ENCODE measurements at places on chromosomes 12 and 14.
A peak's percentile ranks its signal among the peaks of the same experiment; 100 is the strongest.

DNA sequence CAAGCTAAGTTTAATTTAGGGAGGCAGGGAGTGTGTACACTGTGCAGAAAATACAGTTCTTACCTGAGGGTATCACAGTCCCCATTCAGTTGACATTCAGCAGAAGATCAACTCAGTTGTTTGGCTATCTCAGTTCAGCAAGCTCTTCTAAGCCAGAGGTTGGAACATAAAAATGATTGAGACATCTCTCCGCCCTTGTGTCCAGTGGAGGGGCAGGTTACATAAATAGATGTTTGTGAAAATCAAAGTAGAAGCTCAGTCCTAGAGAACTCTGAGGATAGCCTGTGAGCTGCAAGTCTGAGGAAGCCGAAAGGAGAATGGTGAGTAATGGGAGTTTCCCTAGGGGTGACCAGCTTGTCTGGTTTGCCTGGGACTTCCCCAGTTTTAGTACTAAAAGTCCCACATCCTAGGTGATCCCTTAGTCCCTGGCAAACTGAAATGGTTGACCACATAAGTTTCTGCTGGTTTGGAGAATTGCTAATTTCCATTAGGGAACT, 251.4 kb upstream of the ATP2B1 start:
- DNase-seq, result peak; percentile 36

DNA sequence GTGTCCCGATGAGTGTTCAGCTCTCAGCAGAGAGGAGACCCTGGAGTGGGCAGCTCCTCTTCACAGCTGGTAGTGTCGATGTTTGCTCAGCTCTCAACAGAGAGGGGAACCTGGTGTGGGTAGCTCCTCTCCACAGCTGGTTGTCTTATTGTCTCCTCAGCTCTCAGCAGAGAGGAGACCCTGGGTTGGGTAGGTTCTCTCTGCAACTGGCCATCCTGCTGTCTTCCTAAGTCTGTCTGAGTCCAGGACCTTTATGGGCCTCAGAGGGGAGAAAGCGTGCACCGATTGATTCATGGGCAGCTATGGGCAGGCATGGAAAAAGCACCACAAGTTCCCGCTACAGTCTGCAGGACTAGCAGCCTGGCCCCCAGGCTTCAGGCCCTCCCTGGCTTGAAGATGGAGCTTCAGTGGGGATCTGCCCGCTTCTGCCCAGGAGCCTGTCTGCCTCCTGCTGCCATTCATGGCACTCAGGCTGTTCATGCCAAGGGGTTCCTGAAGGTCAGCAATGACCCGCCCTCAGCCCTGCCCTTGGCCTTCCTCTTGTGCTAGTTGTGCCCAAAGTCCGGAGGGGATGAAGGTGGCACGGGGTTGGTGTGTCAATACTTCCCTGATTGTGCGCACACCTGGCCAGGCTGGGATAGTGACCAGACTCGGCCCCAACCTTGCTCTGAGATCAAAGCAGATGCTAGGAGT, 224.2 kb downstream of the KCNC2 start:
- no peak for DNase-seq

DNA sequence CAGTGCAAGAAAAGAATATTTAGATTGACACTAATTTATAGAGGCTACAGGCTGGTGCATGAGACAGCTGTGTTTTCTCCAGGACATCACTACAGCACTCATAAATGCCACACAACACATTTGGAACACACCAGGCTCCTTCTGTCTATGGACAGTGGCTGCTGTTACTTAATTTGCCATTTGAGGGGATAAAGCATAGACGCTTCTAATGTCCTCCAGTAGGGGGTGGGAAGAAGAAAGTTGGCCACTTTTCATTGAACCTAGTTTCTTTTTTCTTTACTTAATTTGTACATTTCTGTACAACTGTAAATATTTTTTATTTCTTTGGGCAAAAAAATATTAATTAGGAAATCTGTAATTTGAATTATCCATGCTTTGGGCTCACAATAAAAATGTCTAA, 12.4 kb upstream of the RTN1 start:
- no peak for DNase-seq

GRCh38 chr14:76920331-76921087, 94.3 kb downstream of the LRRC74A start:
- DNase-seq, result no peak

GRCh38 chr14:54564868-54565784, 1.8 kb upstream of the SAMD4A start:
- peak; percentile 68 for DNase-seq

GRCh38 chr14:95662376-95663186, 23.6 kb upstream of the TCL1B start:
- DNase-seq, result no peak

DNA sequence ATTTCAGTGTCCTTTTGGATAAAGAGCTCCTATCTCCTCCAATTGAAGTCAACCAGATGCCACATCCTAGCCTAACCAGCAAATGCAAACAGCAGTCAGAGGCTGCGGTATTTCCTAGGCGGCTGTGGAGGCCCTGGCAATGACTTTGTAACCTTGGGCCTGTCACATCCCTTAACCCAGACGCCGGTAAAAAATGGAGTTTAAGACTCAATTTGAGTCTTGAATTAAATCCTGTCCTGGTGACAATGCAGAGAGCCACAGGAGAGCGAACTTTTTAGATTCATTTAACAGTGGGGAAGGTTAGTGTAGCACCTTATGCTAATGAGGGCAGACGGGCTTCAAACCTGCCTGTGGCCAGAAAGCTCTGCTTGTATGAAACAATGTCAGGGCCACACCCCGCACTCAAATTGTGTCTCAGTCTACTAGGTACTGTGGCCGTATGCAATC, 1.3 kb downstream of the C12orf75 start:
- peak; percentile 22 for DNase-seq

DNA sequence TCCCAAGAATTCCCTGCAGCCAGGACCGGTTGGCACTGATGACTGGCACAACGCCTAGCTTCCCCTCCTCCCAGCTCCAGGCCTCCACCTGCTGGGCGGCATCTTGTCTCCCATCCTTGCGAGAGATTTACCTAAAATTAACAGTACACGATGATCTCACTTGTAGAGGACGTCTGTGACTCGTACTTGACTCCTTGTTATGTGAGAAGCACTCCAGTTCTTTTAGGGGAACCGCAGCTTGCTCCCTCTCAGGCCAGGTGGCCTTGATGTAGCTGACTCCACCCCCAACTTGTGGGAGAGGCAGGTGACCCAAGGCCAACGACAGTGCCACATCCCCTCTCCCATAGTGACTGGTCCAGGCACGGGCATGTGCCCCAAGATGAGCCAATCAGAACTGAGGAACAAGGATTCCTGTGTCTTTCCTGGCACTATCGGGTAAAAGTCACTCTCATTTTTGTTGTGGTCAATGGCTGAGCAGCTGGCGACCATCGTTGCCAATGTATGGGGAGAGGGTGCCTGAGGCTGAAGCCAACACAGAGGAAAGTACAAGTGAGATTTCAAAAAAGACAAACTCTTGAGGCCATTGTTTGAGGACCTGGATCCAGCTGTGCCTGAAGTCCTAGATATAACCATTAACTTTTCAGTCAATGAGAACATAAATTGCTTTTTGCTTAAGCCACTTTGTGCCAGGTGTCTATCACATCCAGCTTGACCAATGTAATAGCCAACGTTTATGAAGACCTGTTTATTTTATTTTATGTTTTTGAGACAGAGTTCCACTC, 208.7 kb downstream of the RBM19 start:
- no peak for DNase-seq

DNA sequence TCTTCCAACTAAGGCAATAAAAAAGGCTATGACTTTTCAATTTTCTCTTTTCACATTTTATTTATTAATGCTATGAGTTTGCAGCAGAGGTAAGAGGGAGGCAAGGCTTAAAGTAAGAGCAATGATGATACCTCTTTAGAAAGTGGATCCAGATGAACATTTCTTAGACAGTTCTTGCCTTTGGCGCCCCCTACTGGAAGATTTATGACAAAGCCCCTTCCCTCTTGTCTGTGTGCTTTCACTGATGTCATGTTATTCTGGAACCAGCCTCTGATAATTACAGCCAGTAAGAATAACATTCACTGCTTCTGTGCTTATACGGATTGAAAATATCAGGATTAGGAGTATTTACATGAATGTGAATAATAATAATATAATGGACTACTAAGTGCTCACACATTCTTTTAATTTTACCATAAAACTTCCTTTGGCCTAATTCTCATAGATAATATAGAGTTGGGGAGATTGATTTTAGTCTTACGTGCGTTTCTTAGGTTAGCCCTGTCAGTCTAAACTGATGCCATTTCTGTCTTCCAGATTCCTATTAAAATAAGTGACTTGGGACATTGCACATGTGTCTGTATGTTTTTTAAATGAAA, 1929.9 kb upstream of the SEL1L start:
- peak; percentile 7 for DNase-seq

Measured in activated CD4-positive, alpha-beta T cell treated with anti-CD3 and anti-CD28 coated beads, Interleukin-2, amount 50 U/mL, for 48 hours (primary cell).